Stimulated activated CD8-positive, alpha-beta memory T cell treated with anti-CD3 and anti-CD28 coated beads, Interleukin-4, amount 100 ng/mL, for 4 hours (primary cell): ENCODE measurements at places on chromosomes 7 and 10.

DNA sequence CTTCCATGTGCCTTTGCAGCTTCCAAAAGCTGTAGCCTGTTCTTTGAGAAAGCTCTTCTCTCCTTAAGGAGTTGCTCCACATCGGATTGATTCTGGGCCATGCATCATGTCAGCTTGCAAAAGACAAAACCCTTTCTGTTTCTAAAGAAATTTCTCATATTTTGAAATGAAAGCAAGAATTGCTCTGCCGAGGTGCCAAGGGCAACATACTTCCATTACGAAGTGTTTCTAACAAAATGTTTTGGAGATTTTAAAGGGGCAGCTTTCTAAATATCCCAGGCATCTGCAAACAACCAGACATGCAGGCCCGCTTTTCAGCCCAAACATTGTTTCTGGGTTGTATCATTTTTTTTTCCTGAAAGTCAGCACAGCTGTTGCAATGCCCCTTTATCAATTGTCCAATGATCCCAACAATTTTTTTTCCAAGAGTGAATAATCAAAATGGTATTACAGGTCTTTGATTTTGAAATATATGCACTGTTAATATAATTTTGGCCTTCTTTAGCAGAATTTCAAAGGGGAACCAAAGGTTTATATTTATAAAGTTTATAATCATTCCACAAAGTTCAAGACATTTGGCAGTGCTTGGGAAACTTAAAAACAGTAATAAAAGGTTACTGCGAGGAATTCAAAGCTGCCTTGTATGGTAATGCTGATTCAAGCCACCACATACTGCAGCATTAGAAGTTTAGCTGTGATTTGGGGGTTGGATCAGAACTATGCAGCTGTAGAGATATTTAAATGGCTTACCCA is 61.0 kb downstream of the TES start:
- no peak for DNase-seq

DNA sequence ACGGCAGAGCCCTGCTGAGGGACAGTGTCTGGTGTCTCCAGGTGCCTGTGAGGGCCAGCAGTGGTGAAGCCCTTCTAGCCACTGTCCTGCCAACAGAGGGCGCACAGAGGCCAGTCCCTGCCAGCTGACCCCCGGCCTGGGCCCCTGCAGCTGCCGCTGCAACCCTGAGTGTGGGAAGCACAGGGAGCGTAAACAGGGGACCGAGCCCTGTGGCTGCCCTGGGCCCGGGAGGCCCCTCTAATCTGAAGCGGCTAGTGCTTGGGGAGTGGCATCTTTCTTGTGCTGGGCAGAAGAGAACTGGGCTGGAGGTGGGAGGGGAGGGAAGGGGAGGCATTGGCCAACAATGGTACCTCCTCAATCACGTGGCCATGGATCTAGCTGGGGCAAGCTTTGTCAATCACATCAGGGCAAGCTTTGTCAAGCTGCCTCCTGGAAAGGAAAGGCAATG is 34.6 kb downstream of the TRIM8 start:
- no peak for DNase-seq

DNA sequence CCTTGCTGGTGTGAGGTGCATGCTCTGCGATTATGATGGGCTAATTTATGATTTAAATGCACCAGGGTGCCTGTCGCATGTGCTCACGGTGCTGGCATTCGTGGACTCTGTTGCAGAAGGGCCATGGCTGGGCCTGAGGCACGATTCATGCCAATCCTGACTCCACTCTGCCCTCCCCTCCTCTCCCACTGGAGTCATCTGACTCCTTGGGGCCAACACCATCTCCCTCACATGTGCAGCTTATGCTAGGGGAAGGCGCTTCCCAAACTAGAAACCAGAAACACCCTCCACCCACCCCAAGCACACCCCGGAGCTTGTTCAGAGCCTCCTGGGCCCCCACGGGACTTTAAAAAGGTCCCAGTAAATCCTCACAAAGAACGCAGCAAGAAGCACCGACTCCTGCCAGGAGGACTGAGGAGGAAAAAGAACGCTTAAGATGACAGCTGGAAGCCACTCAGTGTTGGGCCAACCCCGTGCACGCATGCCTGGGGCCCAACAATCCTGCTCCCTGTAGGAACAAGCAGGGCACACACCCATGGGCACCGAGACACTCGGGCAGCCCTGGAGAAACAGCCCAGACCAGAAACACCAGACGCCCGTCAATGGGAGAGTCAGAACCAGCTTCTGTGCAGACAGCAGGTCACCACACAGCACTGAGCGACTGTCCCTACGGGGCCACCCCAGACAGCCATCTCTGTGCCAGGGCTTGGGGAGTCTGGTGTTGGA is 14.1 kb downstream of the BRI3 start:
- no peak for DNase-seq

GRCh38 chr10:124025152-124025551 is 68.2 kb downstream of the CHST15 start:
- no peak for DNase-seq

DNA sequence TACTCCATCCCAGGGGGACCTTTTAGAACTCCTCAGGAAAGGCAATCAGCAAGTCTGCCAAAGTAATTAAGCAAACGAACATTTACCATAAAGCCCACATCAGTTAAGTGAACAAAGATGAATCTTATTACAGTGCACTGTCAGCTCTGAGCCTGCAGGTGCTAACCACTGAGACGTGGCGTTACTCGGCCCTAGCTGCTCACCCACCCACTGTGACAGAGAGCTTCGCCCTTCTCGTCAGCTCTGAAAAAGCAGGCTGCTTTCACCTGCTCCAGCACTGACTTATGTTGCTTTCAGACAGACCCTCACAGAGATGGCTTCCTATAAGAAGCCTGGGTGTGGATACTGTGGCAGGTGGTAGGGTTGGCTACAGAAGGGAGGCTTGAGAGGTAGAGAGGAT is 57.7 kb upstream of the KCNIP2 start:
- DNase-seq = no peak

DNA sequence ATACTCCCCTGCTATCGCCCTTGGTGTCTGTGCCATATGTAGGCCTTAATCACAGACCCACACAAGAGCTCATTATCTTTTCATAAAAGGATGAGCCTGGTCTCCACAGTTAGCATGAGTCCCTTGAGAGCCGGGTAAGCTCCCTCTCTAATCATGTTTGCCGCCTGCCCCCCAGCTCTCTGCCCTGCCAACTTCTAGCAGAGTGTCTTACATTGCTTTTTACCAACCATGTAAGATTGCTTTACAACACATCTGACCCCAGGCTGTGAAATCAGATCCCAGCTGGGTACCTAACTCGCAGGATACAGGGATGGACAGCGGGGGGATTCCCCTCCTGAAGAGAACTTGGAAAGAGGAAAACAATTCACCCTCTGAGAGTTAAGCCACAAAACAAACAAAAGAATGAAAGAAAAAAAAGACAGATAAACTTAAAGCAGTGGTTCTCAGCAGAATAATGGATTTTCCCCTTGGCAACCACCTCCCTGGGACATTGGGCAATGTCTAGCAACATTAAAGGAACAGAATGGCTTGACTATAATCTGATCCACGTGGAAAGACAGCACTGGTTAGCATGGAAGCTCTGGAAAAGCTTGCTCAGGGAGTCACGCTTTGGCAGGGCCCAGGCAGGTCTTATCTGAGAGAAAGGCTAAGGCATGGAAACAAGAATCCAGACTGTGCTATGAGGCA is 39.4 kb upstream of the ATOH7 start:
- no peak for DNase-seq

- DNase-seq = no peak
Observed at GRCh38 chr10:87771871-87772500, 46.0 kb downstream of the ATAD1 start.

DNA sequence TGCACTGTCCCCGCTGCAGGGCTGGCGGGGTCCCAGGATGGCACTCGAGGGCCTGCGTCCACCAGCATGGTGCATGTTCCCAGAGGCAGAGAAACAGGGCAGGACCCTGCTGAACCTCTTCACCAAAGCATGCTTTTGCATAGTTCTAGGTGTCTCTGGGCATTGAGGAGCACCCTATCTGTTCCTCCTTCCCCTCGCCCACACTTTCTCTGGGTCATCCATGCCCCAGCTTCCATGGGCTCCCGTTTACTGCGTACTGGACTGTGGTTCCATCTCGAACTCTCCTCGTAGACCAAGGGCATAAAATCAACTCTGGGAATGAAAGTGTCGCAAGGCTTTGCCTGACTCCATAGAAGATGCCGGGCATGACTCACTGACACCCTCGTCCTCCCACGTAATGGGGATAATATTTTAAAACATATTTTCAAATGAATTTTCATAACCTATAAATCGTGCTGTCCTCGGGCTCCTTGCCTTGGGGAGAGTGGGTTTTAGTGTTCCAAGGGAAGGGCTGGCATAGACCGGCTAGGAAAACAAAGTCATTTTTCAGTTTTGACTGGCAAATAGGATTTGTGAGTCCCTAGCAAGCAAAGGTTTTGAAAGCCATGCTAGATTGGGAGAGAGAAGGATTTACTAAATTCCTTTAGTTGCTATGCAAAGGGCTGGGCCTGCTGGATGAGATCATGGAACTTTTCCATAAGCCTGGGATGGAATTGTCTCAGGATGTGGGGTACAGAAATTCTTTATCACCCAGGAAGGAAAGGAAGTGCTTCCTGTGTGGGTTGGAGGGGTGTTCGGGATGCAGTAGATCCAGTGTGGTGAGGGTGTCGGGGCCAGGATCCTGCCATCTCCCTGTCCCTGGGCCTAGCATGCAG is 498.7 kb upstream of the MKI67 start:
- no peak for DNase-seq

GRCh38 chr7:67866812-67867211 is 870.2 kb downstream of the TYW1 start:
- DNase-seq = no peak

DNA sequence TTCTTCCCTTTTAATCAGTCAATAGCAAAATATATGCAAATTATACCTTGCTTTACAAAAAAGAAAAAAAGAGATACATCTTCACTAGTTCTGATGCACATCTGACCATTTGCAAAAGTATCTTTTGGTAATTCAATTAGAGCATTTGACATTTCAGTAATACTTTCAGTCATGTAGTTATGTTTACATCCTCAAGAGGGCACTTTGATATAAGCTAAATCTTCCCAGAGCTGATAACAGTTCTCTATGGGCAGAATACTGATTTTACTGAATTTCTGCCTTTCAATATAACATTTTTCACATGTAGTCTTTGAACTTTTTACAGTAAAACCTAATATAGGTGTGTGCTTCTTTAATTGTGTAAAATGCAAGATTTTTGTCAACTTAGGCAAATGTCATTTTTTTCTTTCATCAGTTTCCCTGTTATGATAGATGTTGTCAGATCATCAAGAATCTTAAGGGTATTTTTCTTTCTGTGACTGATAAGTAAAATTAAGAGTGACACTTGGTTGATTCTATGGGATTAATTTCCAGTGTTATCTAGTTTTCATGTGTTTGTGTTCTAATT is 703.5 kb upstream of the SEMA3D start:
- DNase-seq = no peak

DNA sequence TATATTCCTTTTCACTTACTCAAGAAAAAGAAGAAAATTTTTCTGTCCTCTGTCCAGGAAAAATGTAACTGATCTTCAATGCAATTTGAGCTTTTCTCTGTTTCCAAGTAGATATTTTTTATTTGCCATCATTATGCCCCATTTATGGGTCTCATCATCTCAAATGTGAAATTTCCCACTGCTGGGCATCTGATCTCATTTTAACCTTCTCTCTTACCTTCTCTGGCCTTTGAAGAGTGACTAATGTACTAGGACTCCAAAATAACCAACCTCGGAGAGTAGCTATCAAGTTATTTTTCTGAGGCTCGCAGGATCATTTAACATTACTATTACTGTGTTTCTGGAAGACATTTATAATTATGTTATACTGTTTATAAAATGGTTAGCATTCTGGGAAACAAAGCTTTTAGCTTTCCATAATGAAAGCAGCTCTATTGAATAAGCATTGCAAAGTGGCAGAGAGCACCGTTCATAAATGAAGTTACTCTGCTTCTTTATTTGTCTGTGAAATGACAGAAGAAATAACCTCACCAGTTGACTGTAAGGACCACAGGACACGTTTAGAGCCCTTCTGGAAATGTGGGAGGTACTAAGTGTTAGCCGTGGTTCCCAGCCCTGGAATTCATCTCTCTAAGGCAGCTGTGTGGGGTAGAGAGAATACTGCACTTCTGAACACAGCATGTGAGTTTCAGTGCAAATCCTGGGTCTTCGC is 33.3 kb upstream of the NMT2 start:
- no peak for DNase-seq

GRCh38 chr10:79001082-79001885 is 67.5 kb upstream of the ZMIZ1 start:
- no peak for DNase-seq

DNA sequence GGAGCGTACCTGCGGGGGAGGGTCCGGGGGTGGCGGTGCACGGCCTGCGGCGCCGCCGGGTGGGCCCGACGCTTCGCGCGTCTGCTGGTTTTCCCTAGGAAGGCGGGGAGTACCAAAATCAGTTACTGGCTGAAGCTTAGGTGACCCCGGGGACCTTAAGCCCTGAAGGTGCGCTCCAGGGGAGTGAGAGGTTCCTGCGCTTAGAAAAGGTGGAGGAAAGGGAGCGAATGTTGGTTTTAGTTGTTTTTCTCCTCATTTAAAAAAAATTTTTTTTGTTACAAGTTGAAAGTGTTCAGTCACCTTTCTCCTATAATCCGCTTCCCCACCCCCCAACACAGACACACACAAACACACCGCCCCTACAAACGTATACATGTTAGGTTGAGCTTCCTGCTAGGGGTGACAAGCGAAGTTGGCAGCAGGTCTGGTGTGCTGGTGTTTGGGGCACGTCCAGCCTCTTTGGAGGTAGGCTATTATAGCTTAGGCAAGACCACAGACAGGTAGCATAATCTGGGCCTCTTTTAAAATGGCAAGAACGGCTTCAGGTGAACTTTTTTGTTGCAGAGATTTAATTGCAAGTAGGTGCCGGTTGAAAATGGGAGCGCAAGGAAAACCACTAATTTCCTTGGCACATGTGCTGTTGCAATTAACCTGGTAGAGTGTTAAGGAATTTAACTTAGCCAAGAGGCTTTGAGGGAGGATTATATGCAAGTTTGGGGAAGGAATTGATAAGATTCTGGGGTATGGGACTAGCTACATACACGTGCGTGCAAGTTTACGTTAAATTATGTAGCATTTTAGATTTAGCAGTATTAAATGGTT is 945 bp downstream of the ADD3 start:
- peak; percentile 13 for DNase-seq

DNA sequence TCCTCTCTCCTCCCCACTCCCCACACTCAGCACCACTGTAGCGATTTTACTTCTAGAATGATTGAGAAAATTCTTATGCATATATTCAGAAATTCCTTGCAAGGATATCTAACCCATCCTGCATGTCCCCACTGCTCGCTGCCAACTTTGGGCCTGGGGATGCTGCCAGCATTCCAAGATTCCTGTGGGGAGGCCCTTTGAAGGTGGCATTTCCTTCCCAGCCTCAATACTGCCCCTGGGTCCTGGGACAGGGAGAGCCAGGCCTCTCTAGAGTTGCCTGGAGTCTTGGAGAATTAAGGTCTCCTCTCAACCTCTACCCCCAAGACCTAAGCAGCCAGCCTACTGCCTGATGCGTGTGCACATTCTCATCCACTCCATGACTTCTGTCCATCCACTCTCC is 303.5 kb downstream of the NEBL start:
- DNase-seq = no peak
